SK-N-SH (cell line): ENCODE measurements at places on chromosomes 2 and 18. TPM values are rescaled to one million over a fixed set of nuclear protein-coding genes. Genes with fewer than 3 reads are reported as not detected.

GRCh38 chr2:3647831-3648651, 10.0 kb upstream of the ALLC start:
- no peak overlapping the region for H3K4me3 ChIP-seq
- H3K27ac ChIP-seq = no peak overlapping the region; the same call in 1 of the 2 replicates
- H3K27me3 ChIP-seq = no peaks in the 10 kb centered on the region
- H3K4me1 ChIP-seq = peaks cover 20% of the 10 kb centered on the region
- no peak for DNase-seq

DNA sequence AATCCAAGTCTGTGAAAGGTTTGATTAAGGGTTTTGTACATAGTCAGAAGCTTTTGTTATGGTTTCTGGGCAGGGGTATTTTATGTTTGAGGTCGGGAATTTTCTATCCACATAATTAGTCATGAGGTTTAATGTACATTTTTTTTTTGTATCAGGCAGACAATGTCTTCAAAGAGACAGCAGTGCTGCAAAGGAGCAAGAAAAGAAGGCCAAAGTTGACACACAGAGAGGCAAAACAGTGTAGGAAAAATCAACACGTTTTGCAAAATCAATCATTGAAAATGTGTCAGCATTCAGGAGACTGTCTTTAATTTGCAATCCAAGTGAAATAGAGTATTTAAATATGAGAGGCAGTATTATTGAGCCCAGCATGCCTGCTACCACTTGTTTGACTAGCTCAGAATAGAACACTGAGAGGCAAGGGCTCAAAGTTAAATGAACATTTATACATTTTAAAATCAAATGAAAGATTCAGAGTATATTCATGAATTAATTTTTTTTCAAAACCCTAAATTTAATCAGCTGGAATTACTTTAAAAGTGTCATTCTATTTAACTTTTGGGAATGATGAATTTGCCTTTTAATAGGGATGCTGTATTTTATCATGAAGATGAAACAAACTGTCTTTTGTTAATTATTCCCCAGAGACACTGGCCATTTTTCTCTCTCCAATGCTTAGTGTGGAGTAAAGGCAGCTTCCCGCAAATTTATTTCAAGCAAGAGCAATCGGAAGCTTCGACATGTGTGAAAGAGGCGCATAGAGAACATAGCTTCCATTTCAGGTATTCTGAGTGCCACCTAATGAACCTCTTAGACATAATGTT, 11.3 kb downstream of the VRK2 start:
- no peaks in the 10 kb centered on the region for H3K27me3 ChIP-seq
- no peaks in the 10 kb centered on the region for H3K36me3 ChIP-seq
- no peak for DNase-seq
- no peaks in the 10 kb centered on the region for H3K4me1 ChIP-seq
- no peak overlapping the region for H3K27ac ChIP-seq
- H3K4me3 ChIP-seq = no peak overlapping the region

- H3K4me3 ChIP-seq = no peak overlapping the region
- H3K27me3 ChIP-seq = no peaks in the 10 kb centered on the region
- no peak overlapping the region for H3K27ac ChIP-seq
- no peaks in the 10 kb centered on the region for H3K36me3 ChIP-seq
Measured at GRCh38 chr18:40935423-40935822, 1019.6 kb upstream of the PIK3C3 start.

GRCh38 chr2:143142598-143142997, 13.4 kb downstream of the ARHGAP15 start:
- no peaks in the 10 kb centered on the region for H3K36me3 ChIP-seq
- H3K4me3 ChIP-seq = no peak overlapping the region
- no peaks in the 10 kb centered on the region; the same call in 1 of the 2 replicates for H3K4me1 ChIP-seq
- no peaks in the 10 kb centered on the region for H3K27me3 ChIP-seq
- no peak overlapping the region for H3K27ac ChIP-seq

DNA sequence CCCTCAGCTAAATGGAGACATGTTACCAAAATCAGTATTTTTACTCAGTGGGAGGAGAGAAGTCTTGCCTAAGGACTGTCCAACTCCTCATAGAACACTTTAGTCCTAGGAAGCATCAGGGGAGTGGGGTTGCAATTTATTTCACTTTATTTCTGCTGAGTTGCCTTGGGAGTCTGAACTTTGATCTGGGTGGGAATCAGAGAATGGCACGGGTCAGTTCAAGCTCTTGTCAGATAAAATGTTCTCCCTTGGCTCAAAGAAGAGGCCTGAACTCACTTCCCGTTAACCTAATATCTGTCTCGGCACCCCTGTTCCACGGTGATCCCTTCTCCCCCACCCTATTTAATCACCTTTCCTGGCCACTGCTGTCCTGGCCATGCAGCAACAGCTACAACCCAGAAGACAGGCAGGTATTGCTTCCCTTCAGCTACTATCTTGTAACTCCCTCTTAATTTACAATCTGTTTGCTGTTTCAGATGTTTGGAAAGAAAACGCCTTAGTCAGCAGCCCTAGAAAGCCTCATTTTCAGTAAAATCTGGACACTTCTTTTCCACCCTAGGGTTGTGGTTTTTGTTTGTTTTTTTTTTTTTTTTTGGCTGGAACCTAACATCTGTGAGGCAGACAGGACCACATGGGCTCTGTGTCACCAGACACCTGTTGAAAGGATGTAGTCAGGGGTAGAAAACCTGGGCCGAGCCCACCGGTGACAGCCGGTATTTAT, 52.5 kb downstream of the SERTAD2 start:
- H3K36me3 ChIP-seq = no peaks in the 10 kb centered on the region
- H3K4me3 ChIP-seq = no peak overlapping the region
- no peak overlapping the region for H3K27ac ChIP-seq
- DNase-seq = no peak

- no peaks in the 10 kb centered on the region; the same call in 1 of the 2 replicates for H3K4me1 ChIP-seq
- H3K27me3 ChIP-seq = no peaks in the 10 kb centered on the region
- no peak for DNase-seq
- H3K36me3 ChIP-seq = no peaks in the 10 kb centered on the region
- no peak overlapping the region for H3K27ac ChIP-seq
Measured at GRCh38 chr2:233163486-233164103, 87.9 kb upstream of the ATG16L1 start.

- H3K4me1 ChIP-seq = no peaks in the 10 kb centered on the region
- no peak overlapping the region for H3K27ac ChIP-seq
- no peaks in the 10 kb centered on the region for H3K27me3 ChIP-seq
- H3K36me3 ChIP-seq = peaks cover 69% of the 10 kb centered on the region
- H3K4me3 ChIP-seq = no peak overlapping the region
Measured at GRCh38 chr2:157771234-157771633, 104.9 kb downstream of the ACVR1 start.

GRCh38 chr2:151637271-151637781, 97.0 kb downstream of the NEB start:
- H3K4me3 ChIP-seq = no peak overlapping the region
- H3K27ac ChIP-seq = no peak overlapping the region
- no peaks in the 10 kb centered on the region for H3K27me3 ChIP-seq
- no peaks in the 10 kb centered on the region for H3K36me3 ChIP-seq
- no peak for DNase-seq

DNA sequence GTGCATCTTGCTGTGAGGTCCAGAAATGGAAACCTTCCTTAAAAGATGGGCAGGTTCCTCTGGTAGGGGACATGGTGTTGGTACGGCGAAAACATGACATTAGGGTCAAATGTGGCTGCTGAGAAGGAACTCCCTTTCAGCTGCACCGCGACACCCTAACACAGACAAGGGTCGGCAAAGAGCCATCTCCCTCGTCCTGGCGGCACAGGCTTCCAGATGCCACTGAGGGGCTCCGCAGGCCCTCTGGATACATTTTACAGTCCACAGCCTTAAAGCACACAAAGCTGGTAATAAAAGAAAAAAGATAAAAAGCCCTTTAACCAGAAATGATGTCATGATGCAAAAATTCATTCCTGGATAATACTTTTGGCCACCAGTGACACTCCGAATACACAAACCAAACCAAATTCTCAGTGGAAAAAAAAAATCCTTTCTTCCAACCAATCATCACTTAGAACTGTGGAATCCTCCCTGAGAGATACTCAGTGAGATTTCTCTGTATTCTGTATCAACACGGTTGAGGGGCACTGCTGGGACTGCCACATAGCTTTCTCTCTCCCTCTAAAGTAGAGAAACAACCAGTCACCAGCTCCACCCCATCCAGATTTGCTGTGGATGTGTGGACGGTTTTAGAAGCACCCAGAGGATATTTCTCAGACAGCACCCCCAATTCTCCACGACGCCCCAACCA, 174.8 kb downstream of the HDAC4 start:
- H3K27ac ChIP-seq = no peak overlapping the region
- H3K4me1 ChIP-seq = peaks cover 13% of the 10 kb centered on the region
- no peak overlapping the region for H3K4me3 ChIP-seq

- peaks cover 4% of the 10 kb centered on the region for H3K4me1 ChIP-seq
- H3K36me3 ChIP-seq = no peaks in the 10 kb centered on the region
- no peak overlapping the region for H3K4me3 ChIP-seq
- peak overlapping the region; percentile 79 for H3K27ac ChIP-seq
- H3K27me3 ChIP-seq = no peaks in the 10 kb centered on the region
Measured at GRCh38 chr2:217279140-217279539, 419.3 kb upstream of the TNP1 start.

DNA sequence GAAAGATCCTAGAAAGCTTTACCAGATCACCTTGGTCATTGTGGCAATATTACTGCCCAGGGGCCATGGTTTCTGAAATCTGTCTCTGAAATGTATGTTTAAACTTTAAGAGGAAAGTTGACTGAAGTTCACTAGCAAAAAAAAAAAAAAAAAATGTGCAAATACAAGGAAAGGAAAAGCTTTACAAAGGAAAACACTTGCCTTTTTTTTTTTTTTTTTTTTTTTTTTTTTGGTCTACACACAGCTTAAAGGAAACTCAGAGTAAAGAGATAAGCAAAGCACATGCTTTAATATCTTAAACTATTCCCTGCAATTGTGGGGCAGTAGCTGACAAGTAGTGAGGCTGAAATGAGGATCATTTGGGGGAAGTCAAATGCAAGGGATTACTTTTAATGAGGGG, 174.2 kb upstream of the EPAS1 start:
- no peak overlapping the region for H3K4me3 ChIP-seq
- DNase-seq = no peak
- no peak overlapping the region for H3K27ac ChIP-seq
- H3K27me3 ChIP-seq = no peaks in the 10 kb centered on the region
- peaks cover 7% of the 10 kb centered on the region for H3K36me3 ChIP-seq

DNA sequence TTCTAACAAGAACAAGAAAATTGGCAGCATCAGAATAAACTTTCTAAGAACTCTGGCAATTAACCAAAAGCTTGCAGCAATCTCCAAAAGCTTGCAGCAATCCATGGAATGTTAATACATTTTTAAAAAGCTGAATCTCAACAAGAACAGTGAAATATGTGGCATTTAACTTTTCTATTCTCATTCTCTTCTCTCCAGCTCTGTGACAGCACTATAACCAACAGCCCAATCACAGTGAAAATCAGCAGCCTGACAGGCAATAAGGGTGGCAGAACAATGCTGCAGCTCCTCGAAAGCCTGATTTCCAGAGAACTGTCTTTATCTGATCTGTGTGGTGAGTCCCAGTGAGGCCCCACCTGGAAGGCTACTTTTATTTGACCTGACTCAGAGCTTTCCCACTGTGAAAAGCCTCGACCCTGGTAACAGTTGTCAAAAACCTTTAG, 60.0 kb downstream of the TMEM131 start:
- H3K27ac ChIP-seq = no peak overlapping the region
- H3K4me3 ChIP-seq = no peak overlapping the region
- H3K27me3 ChIP-seq = no peaks in the 10 kb centered on the region
- H3K36me3 ChIP-seq = no peaks in the 10 kb centered on the region
- peak; percentile 21 for DNase-seq
- peaks cover 3% of the 10 kb centered on the region; the same call in 1 of the 2 replicates for H3K4me1 ChIP-seq

The ALKAL2 gene
- not detected in 2 replicates for polyA plus RNA-seq

The SPOPL gene
- polyA plus RNA-seq = 4.5 and 5.6 TPM in 2 replicates

The SAG gene
- polyA plus RNA-seq = not detected in 2 replicates

The GALR1 gene
- not detected in 2 replicates for polyA plus RNA-seq

The IKZF2 gene
- 1.3 and 1.4 TPM in 2 replicates for polyA plus RNA-seq

The NT5DC4 gene
- not detected in 2 replicates for polyA plus RNA-seq

The BOLL gene
- polyA plus RNA-seq = not detected in 2 replicates

The TEX44 gene
- not detected in 2 replicates for polyA plus RNA-seq

The CNDP1 gene
- not detected in 2 replicates for polyA plus RNA-seq

The PLB1 gene
- polyA plus RNA-seq = 0.10 and 0.39 TPM in 2 replicates

The NXPH2 gene
- not detected in 2 replicates for polyA plus RNA-seq
